KG1 (cell line): ENCODE measurements at places on chromosomes 4 and X.

DNA sequence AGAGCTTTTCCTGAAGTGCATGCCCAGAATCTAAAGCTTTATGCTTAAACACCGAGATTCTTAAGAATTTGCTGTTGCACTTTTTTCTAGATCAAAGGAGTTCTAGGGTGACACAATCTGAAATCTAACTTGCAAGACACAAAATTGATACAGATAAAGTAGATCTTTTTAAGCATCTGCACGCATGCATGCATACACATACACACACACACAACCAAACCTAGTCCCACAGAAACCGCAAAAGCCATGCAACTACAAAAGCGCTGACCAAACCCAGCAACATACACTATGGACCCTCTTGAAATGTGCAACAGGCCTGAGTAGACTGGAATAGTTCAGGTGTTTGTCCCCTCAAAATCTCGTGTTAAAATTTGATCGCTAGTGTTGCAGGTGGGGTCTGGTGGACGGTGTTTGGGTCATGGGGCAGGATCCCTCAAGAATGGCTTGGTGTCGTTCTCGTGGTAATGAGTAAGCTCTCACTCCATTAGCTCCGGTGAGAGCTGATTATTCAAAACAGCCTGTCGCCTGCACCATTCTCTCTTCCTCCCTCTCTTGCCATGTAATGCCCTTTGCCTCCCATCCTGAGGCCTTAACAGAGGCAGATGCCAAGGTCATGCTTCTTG, 52.7 kb downstream of the IRF2 start:
- no peak for DNase-seq

- DNase-seq, result no peak
These were observed 17.8 kb downstream of the ZNF185 start for GRCh38 chrX:152915541-152916241.

- no peak for DNase-seq
These were observed 6.8 kb upstream of the SLC25A6 start for GRCh38 chrX:1398431-1399340.

DNA sequence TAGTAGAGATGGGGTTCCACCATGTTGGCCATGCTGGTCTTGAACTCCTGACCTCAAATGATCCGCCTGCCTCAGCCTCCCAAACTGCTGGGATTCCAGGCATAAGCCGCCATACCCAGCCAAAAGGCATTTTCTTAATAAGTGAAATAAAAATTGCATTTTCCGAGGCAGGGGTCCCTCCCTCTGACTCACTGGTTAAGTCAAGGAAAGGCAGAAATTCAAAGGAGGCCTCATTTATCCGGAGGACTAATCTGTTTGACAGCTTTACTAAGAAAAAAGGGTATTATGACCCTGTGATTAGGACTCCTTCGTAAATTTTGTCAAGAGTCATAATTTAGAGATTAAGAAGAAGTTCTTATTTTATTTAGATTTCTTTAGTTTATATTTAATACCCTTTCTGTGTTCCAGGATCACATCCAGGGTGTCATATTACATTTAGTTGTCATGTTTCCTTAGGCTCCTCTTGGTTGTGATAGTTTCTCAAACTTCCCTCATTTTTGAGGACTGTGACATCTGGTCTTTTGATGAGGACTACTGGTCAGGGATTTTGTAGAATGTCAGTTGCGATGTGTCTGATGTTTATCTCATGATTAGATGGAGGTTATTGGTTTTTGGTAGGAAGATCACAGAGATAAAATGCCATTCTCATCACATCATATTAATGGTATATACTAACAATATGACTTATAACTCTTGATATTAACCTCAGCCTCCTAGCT, 753.7 kb upstream of the AMOT start:
- DNase-seq, result no peak

- no peak for DNase-seq
These were observed 65.4 kb upstream of the DYNLT3 start for GRCh38 chrX:37912777-37913176.

DNA sequence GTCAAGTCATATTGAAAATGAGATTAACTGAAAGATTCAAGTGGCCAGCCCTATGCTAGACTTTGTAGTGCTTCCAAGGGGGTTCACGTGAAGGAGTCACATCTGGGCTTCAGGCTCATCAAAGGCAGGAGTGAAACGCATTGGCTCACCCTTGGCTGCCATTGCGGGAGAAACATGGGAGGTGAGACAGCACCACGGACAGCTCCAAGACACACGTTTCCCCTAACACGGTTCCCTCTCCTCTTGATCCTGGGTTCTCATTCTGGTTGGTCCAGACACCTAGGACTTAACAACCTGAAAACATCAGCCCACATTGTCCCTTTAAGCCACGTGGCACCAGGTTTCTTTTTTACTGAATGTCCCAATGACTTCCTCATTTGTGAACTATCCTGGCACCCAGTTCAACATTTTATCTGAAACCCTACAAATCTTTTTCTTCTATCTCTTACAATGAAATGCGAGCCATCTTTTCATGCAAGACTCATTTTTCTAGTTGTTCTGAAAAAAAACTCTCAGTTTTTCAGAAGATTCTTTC, 279.0 kb upstream of the VCX3A start:
- no peak for DNase-seq

- no peak for DNase-seq
These were observed 1.5 kb downstream of the CASP6 start for GRCh38 chr4:109701566-109702410.

DNA sequence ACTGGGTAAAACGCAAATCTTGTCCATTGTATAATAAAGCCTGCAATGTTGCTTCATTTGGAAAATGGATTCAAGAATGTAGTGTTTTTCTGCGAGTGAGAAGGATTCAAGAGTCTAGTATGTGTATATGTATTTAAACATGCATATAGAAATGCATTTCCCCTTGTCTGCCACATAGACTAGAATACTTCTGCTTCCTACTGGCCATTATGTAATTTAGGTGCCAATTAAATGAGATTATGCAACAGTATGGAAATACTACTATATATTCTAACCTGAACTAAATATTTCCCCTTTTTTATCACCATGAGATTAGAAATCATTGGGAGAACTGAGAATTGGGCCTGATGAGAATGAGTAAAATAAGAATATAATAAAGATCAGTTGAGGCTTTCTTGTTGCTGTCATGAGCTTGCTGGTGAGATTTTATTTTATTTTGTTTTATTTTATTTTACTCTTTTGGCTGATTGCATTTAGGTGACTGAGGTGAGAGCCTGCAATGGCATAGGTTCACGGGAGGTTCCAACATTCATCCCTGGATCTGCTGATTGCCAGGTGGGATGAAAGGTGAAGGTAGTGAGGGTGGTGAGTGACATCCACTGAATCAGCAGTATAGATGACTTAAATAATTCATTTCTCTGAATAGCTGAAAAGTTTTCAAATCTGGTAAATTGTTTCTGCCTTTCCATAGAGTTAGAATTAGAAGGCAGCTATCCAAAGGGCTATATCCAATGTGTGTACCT, 95.6 kb upstream of the SLC4A4 start:
- DNase-seq, result no peak
